ENCODE measurements at places on chromosomes 7 and 10.

DNA sequence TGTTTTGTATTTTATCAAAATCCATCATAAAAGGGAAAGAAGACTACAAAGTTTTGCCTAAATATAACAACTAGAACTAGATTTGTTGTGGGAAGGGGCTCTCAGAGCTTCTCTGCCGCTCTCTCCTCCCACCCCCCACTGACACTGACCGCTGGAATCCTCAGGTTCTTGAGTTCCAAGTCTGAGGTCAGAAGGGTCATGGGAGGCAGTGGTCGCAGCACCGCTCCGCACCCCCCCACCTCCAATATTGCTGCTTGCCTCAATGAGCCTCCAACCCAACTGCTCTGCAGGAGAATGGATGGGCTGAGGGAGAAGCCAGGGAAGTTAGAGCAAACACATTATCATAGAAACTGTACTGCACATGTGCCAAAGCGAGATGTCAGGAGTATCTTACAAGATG lies 359.4 kb downstream of the GRID1 start:
- DNase-seq = no peak

DNA sequence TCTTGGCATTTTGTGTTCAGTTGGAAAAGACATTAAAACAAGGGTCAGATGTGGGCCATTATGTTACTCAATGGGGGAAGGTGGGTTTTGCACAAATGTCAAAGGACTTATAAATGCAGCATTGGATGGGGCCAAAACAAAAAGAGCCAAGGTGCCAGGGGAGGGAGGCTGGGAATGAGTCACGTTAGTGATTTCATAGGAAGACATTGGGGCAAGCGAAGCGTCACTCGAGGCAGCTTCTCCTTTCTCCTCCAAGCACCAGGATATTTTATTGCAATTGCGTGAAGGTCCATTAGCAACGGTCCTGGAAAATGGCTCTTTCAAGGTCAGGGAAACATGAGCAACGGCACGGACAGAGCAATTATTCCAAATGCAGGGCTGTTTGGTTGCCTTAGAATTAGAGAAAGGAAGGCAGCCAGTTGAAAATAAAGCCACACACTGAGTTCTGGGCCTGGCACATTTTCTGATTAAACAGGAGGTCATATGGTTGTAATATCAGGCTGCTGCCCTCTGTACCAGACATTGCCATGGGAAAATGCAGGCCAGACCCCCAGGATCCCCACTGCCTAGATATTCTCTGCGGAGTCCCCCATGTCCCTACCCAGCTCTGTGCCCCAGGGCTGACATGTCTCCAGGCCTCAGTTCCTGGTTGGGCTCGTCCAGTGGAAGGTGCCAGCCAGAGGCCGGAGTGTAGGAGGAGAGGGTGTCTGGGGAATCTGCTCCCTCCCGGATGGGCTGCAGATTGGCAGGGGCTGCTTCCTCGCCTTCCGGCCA lies 63.3 kb upstream of the NANOS1 start:
- DNase-seq = no peak

- DNase-seq = no peak
These were observed 51.2 kb upstream of the LSM8 start for GRCh38 chr7:118132764-118133163.

- DNase-seq = peak; percentile 73
These were observed 1269.8 kb downstream of the XPNPEP1 start for GRCh38 chr10:108653531-108653930.

- DNase-seq = no peak
These were observed 199.0 kb downstream of the CHCHD3 start for GRCh38 chr7:132882714-132883428.

DNA sequence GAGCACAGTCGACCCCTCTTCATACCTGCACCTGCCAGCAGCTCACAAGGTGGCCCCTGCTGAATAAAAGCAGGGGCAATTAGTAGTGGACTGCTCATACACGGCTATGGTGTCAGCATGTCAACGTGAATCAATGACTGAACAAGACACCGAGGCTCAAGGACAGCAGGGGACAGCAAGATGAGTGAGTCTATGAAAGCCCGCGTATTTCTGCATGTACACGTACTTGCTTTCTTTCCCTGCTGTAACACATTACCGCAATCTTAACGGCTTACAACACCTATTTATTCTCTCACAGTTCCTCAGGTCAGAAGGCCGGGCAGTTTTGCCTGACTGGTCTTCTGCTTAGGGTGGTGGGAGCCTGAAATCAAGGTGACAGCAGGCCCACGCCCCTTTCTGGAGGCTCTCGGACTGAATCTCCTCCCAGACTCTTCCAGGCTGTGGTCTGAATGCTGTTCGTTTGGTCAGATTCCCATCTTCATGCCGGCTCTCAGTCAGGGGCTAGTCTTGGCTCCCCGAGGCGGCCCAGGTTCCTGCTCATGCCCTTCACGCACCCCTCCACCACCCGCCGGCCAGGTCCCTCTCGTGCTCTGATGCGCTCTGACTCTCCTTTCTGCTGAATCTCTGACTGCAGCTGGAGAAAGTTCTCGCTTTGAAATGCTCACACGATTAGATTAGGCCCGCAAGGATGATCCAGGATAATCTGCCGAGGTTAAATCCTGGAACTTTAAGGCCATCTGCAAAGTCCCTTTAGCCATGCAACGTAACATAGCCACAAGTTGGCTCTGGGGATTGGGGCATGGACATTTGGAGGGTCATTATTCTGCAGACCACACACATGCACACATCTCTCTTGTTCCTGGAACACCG lies 7.8 kb upstream of the PPP2R2D start:
- DNase-seq = no peak

DNA sequence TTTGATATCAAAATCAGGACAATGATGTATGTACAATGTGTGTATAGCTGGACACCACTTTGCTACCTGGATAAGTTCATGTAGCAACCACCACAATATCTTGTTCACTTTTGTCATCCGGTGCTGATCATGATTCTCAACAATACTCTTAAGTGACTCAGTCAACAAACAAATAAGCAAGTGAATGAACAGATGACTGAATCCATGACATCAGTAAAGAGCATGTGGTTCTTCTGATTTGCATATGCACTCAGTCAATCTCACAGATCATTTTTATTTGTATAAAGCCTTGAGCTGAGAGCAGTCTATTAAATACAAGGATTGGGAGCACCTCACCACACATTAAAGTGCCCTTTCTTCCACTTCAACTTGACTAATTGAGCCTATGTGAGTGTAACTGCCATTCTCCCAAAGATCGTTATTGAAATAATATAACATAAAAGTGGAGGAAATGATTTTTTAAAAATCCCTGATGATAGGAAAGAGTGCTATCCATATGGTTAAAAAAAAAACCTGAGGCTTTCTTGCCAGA lies 69.5 kb downstream of the NPSR1 start:
- no peak for DNase-seq

DNA sequence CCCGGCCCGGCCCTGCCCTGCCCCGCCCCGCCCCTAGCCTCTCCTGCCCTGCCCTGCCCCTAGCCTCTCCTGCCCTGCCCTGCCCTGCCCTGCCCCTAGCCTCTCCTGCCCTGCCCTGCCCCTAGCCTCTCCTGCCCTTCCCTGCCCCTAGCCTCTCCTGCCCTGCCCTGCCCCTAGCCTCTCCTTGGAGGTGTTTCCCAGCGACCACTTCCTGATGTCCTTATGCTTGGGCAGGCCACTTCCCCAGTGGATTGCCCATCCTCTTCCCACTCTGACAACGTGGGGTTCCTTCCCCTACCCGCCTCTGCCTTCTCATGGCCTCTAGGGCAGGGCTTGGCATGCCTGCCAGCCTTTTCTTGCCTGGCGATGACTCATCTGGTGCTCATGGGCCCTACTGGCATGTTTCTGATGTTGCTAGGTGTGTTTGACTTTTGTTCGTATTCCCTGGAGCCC lies 21.2 kb downstream of the PRXL2A start:
- DNase-seq = no peak

DNA sequence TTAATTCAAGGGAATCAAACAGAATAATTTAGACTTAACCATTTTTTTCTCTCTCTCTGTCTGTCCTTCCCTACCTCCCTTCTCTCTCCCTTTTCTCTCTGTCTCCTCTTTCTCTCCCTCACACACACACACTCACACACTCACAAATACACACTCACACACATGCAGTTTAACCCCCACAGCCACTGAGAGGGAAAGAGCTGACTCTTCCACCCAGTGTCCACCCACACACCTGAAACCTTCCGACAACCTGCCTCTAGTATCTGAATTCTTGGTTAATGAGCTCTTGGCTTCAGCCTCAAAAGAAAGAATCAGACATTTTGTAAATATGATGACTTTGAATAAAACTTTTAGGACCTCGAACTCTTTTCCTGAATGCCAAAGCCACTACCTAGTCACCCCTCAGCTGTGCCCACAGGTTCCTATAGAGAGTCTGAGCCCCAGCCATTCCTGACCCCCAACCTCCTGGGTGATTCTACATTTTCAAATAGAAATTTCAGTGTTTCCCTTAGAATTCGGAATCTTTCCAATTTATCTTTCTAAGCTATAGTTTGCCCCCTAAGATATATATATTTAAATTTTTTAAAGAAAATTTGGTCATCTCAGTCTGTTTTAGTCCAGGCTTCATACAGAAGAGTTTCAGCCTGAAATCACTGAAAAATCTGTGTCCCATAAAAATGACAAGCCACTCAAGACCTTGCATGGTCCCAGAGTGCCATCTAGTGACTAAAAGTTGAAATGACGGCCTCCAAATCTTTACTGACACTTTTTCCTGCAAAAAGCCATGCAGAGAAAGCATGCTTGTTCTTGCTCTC lies 202.8 kb downstream of the IPMK start:
- peak; percentile 60 for DNase-seq

GRCh38 chr7:6618621-6619020 lies 3.2 kb downstream of the ZNF853 start:
- DNase-seq = no peak

DNA sequence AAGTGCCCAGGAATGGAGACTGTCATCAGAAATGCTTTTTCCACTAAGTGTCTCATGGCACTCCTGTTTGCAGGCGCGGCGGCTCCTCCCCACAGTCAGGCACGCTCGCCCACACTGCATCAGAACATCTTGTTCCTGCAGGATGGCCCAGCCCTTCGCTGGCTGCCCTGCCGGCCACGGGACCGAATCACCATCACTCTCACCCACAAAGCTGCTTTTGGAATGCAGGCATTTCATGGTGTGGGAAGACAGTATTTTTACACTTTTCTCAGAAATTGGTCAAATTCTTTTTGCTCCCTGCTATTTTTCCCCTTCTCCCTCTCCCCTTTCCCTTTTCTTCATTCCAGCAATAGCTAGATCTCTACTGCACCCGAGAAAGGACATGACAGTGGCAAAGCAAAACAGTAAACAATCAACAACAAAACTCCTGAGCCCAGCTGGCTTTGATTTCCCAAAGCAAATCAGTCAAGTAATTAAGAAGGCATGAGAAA lies 176.1 kb upstream of the TNS3 start:
- peak; percentile 69 for DNase-seq

- peak; percentile 97 for DNase-seq
These were observed 348.0 kb downstream of the GPAM start for GRCh38 chr10:111835574-111835973.

DNA sequence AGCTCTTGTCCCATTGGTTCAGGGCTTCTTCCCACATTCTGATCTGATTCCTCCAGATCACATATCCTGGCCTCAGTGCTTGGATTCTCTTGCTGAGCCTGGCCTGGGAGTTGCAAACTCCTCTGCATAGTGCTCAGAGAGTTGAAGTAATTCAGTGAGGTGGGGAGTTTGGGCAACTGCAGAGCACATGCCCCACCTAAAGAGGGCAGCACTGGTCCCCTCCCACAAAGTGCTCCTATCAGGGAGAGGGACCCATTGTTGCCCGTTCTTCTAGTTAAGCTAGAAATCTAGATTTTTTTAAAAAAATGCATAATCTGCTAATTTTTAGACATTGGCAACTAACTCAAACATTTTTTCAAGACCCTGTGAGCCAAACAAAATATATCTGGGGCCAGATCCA lies 45.1 kb downstream of the CHN2 start:
- DNase-seq = no peak

DNA sequence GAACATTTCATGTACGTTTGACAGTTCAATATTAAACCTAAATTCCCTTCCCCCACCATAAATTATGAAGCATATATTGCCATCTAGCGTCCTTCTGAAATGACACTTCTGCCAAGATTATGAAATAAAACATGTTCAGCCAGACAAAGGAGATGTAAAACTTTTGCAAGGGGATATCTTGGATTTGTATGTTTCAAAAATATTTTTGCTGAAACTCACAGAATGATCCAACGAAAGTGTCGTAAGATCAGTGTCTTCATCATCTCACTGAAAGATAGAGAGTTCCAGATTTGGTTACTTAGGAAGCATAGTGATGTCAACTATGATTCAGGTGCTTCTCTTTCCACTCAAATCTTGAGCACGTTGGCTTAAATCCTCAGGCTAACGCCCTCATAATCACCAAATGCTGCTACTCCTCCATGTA lies 904.3 kb downstream of the XPNPEP1 start:
- DNase-seq = peak; percentile 35

DNA sequence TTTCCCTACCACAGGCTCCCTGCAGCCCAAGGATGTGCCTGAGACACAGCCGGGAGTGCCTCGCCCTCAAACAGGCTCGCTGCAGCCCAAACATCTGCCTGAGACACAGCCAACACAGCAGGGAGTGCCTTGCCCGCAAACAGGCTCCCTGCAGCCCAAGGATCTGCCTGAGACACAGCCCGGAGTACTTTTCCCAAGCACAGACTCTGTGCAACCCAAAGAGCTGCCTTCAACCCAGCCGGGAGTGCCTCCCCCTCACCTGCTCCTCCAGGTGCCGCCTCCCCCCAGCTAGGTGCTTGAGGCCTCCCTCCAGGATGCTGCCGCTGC lies 42.9 kb downstream of the ANTXRL start:
- DNase-seq = no peak

DNA sequence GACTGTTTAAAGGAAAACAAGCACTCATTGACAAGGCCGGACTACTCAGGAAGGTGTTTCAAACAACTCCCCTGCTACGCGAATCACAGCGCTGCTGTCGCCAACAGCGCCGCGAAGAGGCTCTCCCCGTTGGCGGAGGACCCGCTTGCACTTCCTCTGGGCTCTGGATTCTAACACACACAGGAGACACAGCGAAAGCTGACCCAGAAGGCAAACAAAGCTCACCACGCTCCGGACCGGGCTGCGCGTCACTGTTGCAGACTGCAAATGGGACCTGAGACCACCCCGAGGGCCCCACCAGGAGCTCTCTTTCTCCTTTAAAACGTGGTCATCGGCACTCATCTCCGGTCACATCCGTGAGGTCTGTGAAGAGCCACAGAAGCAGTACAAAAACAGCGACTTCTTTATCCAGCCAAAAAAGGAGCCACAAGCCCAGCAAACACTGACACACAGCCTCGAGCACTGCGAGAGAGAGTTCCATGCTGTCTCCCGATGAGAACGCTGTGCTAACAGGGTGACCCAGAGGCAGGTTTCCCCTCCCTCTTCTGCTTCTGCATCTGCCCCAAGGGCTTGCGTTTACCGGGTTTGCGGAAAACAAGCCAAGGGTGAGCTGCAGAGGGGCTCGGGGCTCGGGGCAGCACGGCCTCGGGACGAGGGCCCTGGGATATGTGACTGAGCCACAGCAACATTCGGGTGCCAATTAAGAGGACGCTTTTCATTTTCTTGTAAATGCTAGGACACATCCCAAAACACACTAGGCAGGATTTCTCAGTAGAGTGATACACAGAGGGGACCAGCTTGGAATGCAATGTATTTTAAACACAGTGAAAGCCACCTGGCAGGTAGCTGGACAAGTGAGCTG lies 41.3 kb downstream of the AMZ1 start:
- no peak for DNase-seq
